MM.1S (cell line): ENCODE measurements at places on chromosomes 11 and 22.

DNA sequence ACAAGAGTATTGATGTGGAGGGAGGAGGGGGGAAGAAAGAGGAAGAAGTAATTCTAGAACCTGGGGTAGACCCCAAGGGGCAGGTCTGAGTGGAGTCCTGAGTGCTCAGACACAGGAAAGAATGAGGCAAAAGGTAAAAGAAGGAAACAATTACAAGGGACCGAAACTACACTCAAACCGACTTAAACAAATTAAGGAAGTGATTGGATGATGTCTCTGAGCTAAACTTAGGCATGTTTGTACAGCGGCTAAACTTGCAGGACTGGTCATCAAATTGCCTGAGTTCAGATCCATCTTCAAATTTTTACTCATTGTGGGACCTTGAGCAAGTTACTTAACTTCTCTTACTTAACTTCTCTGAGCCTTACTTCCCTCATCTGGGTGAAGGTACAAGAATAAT lies 86.3 kb upstream of the LRRC55 start:
- peak; percentile 29 for DNase-seq

DNA sequence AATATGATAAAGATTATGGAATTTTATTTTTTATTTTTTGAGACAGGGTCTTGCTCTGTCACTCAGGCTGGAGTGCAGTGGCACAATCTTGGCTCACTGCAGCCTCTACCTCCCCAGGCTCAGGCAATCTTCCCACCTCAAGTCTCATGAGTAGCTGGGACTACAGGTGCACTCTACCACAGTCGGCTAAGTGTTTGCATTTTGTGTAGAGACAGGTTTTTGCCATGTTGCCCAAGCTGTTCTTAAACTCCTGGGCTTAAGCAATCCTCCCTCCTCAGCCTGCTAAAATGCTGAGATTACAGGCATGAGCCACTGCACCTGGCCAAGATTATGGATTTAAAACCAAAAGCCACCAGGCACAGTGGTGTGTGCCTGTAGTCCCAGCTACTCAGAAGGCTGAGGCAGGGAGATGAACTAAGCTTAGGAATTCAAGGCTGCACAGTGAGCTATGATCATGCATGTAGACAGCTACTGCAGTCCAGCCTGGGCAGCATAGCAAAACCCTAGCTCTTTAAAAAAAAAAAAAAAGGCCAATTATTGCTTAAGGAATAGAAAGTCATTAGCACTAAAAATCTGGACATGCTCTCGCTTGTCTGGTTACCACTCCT lies 20.2 kb upstream of the CCND1 start:
- DNase-seq = no peak

- DNase-seq = no peak
Measured at GRCh38 chr11:65545853-65546216, 12.3 kb downstream of the LTBP3 start.

- DNase-seq = no peak
Measured at GRCh38 chr11:106815209-106815608, 203.1 kb downstream of the GUCY1A2 start.

- no peak for DNase-seq
Measured at GRCh38 chr11:38019072-38019775, 1421.2 kb upstream of the RAG2 start.

GRCh38 chr11:23875176-23875850 lies 621.5 kb upstream of the LUZP2 start:
- DNase-seq = no peak

DNA sequence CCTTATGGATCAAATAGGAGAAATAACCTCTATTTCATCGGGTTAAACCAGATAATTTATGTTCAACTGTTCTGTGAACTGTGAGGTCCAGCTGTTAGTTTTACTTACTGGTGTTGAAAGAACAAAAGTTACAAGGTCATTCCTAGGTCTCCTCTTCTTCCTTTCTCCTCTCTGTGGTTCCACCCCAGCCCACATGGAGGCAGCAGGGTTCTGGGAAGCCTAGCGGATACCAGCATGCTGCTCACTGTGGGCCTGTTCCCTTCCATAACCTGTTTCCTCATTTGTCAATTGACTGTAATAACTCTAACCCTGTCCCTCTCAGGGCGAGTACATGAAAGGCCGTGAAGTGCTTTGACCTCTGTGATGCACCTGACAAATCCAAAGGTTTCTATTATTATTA lies 27.8 kb downstream of the RELT start:
- no peak for DNase-seq

DNA sequence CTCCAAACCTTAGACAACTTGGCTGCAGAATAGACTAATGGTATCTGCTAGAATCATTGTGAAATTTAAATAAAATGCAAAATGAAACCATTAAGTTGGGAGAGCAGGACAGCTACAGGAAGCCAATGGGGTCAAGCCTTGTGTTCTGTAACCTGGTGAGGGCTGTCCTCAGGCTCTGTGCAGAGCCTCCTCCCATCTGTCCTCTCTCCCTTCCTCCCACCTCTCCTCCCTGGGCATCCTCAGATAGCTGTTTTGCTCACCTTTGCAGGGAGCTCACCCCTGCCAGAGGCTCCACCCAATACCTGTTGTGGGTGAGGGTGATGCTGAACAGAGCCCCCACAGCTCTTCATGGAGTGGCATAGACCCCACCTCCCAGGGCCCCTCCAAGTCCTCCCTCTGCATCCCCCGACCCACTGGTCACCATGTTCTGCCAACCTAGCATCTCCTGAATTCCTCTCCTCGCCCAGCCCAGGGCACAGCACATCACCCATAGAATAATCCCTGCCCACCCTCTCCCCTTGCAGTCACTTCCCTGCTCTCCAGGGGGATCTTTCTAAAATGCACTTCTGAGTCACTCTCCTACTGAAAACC lies 100.3 kb downstream of the PDE2A start:
- no peak for DNase-seq

DNA sequence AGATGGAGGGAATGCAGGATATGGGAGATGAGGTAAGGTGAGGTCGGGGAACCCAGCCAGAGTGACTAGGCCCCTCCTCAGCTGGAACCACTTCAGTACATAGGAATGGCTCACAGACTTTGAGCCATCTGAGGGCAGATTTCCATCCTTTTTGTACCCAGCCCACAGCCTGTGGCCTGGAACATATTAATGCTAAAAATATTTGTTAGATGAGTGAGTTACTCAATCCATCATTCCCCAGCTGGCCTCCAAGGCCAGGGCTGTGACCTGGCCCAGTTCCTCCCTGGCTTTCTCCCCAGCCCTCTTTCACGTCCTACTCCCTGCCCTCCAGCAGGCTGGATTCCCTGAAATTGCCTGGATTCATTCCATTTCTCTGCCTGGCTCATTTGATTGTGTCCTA lies 57.2 kb upstream of the PRDM11 start:
- DNase-seq = no peak

DNA sequence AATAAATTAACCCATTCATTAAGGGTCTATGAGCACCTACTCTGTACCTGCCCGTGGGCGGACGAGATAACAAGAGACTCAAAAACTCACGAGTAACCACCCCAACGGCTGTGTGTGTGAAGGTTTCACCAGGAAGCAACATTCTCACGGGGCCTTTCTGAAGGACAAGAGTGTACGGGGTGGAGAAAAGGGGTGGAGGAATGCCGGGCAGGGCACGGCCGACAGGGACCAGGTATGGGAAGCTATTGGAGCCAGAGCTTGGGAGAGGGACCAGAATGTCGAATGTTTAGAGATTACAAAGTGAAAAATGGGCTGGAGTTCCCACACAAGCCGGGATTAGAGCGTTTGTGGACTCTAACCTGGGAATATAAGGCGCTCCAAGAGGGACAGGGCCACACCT lies 1.6 kb downstream of the KMT5B start:
- no peak for DNase-seq

- no peak for DNase-seq
Measured at GRCh38 chr11:57391539-57391938, 1.1 kb upstream of the PRG2 start.
